ENCODE measurements at places on chromosomes 3 and 15. TPM values are rescaled to one million over a fixed set of nuclear protein-coding genes. Genes with fewer than 3 reads are reported as not detected.

Gene SI
- total RNA-seq = not detected

Gene ADAMTS9
- 0.86 TPM for total RNA-seq

Gene PPARG
- 12.4 TPM for total RNA-seq

Gene RASA2
- total RNA-seq = 19.5 TPM

Gene SLC22A13
- 1.9 TPM for total RNA-seq

Gene CAMK2N2
- 6.1 TPM for total RNA-seq

DNA sequence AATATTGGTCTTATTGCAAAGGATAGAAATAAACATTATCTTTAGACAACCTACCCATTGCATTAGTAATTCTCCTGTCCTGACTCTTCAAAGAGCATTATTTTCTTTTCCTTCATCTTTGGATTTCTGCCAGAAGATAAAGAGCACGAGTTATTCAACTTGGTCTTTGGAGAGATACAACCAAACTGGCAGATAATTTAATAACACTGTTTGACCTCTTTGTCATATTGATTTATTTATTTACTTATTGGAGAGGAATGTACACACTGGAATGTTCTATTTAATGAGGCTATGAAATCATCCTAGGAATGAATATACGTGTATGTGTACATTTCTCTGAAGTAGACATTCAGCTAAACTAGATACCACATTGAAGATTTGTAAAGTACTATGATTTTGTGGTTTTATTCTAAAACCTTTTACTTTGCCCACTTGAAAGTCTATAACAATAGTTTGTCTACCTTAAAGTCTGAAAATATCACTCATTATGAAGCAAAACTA, 462.1 kb downstream of the C3orf38 start:
- DNase-seq = no peak

- no peak for DNase-seq
Measured at GRCh38 chr15:63350178-63350621, 31.4 kb downstream of the CA12 start.

DNA sequence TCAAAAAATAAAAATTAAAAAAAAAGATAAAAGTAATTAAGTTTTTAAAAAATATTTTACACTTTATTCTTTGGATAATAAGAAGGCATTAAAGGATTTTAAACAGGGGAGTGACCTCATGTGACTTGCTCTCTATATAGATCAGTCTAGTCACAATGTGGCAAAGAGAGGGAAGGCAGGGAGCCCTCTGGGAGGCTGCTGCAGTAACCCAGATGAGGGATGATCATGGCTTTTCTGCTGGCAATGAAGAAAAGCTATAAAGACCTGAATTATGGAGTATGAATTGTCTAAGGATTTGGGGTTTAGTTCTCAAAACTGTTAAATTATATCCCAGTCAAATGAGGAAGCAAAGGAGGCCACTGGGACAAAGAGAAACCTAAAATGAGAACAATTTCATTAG, 58.1 kb downstream of the SUMF1 start:
- DNase-seq = no peak

DNA sequence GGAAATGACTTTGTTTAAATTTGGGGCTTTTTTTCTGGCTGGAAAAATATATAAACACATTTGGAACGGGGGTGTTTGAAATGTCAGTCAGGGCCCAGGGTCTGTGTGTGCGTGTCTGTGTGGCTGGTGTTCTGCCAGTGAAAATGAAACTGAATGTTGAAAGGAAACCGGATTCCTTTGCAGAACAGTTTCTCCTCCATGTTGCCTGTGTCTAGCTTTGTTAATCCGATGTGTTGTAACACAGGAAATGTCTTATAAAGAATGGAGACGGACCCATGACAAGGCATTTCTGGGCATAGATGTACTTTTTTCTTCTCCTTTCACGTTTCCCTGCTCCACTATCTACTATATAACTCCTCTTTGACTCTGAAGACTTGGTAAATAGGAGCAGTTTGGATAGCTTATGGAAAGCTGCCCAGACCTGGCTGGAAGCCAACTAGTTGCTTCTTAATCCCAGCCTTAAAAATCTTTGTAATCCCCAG, 2.8 kb downstream of the SQOR start:
- DNase-seq = peak; percentile 91

DNA sequence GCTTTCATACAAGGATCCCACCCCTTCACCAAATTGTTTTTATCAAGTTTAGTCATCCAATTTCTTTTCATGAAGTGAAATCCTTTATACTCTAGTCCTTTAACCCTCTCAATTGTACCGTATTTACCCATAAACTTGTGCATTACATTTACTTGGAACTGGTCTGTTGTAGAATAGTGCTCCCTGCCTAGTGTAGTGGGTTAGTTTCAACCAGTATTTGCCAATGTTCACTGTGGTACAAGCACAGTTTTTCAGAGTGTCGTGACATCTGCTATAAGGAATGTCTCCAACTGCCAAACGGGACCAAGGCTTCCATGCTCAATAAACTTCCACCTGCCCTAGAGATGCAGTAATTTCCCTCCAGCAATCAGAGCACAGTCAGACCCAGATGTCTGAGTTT, 211.9 kb downstream of the KCNAB1 start:
- no peak for DNase-seq

- DNase-seq = peak; percentile 49
Measured at GRCh38 chr3:153163756-153164550, 1.9 kb downstream of the RAP2B start.

GRCh38 chr3:71685686-71686085, 39.5 kb downstream of the EIF4E3 start:
- DNase-seq = no peak

GRCh38 chr15:51884517-51885236, 55.2 kb downstream of the TMOD3 start:
- DNase-seq = no peak

DNA sequence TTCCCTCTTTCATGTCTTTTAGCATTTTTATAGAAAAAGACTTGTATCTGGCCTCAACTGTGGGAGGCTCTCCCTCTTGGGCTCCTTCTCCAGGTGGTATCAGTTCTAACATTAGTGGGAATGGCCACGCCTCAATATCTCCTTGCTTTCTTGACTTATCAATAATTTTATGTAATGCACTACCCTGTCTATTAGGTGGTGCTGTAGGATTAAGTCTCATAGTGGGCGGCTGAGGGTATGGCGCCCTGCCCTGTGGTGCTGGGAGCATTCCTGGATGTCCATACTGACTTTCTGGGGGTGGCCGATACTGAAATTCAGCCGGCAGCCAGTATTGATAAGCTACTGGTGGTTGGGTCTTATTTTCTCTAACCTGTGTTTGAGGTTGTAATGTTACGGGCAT, 8.7 kb upstream of the RPUSD3 start:
- no peak for DNase-seq

DNA sequence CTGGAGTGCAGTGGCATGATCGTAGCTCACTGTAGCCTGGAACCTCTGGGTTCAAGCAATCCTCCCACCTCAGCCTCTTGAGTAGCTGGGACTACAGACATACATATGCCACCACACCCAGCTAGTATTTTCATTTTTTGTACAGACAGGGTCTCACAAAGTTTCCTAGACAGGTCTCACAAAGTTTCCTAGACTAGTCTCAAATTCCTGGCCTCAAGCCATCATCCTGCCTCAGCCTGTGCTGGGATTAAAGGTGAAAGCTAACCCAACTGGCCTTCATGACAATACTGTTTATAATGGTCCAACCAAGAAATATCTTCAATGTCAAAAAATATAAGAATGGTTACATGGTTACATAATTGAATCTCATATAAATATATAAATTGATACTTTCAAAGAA, 24.0 kb downstream of the GPR176 start:
- DNase-seq = no peak

DNA sequence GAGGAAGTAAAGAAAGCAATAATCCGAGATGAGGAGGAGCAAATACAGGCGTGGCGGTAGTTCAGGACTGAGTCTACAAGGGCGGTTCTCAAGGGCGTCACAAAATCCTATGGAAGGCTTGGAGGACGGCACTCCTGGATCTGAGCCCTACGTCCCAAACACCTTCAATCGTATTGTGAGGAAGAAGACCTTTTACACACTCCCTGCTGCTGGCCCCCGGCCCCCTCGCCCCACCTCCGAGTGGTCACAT, 747 bp downstream of the PLD1 start:
- peak; percentile 76 for DNase-seq

Measured in MCF 10A (cell line).